ENCODE measurements at places on chromosomes 1 and 21. TPM values are rescaled to one million over a fixed set of nuclear protein-coding genes. Genes with fewer than 3 reads are reported as not detected.

DNA sequence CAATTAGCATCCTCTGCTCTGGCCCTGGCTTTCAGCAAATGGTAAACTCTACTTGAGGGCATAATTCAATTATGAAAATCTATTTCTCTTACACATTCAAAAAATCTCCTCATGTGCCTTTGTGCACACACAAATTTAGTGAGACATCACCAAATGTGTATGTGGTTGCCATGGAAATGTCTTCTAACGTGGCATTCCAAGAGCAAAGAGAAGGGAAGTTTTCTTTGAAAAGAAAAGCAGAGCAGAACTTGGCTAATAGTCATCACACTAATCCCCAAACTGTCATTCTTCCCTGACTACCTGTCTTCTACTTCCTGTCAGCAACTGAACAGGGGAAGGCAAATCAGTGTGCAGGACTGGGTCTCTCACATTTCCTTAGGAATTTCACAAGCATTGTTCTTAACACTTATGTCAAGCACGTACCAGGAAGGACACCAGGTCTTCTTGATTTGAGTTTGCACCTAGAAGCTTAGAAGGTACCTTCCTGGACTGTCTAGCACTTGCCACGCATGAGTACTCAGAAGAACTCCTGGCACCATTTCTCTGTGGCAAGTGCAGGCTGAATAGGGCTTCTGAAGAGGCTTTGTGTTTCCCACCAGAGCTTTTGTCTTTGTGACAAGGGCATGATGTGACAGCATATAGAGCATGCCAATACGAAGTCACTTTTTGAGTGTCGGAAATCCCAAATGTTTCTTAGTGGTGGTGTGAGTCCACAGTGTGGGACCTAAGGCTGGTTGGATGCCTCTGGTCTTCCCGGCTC lies 32.3 kb downstream of the MAN1C1 start:
- no peak overlapping the region for H3K4me3 ChIP-seq
- H3K27me3 ChIP-seq, result no peaks in the 10 kb centered on the region
- no peak for DNase-seq
- no peak overlapping the region for H3K27ac ChIP-seq

DNA sequence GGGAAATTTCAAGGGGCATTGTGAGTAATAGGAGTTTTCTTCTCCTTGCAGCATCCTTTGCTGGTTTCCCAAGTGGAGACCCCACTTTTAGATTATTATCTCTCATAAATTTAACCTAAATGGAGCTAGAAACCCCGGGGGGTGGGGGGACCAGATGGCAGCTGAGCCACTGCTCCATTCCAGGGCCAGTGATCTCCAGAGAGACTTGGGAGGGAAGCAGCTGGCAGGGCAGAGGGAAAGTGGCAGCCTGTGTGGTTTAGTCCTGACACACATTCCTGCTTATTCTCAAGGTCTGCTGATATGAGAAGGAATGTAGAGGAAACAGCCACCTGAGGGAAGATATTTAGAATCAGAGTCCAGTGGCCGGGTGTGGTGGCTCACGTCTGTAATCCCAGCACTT lies 16.3 kb downstream of the PCP4L1 start:
- H3K36me3 ChIP-seq, result no peaks in the 10 kb centered on the region
- H3K4me3 ChIP-seq, result no peak overlapping the region
- H3K27ac ChIP-seq, result no peak overlapping the region
- no peaks in the 10 kb centered on the region for H3K4me1 ChIP-seq

Gene DCDC2B
- total RNA-seq, result not detected

DNA sequence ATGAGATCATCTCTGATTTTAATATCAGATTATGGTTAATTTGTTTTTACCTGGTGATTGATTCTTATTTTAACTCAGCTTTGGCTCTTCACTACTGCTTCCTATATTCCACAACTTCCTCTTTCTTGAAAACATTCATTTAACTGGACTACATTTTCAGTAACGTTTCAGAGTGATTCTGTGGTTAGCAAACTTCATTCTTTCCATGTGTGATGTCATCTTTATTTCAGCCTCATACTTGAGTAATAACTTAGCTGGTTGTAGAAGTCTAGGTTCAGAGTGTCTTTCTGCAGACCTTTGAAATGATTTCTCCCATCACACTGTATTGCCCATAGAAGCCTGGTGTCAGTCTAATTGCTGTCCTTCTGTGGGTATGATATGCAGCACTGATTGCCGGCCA lies 36.0 kb upstream of the SLC35F3 start:
- no peak for DNase-seq
- no peaks in the 10 kb centered on the region for H3K4me1 ChIP-seq
- H3K27ac ChIP-seq, result no peak overlapping the region
- H3K27me3 ChIP-seq, result peaks cover 8% of the 10 kb centered on the region
- H3K36me3 ChIP-seq, result no peaks in the 10 kb centered on the region
